ENCODE measurements at places on chromosomes 7 and 10.

- no peak for DNase-seq
Measured at GRCh38 chr10:78980354-78980753, 88.4 kb upstream of the ZMIZ1 start.

- no peak for DNase-seq
Measured at GRCh38 chr10:104235801-104236200, 3.6 kb upstream of the CFAP43 start.

DNA sequence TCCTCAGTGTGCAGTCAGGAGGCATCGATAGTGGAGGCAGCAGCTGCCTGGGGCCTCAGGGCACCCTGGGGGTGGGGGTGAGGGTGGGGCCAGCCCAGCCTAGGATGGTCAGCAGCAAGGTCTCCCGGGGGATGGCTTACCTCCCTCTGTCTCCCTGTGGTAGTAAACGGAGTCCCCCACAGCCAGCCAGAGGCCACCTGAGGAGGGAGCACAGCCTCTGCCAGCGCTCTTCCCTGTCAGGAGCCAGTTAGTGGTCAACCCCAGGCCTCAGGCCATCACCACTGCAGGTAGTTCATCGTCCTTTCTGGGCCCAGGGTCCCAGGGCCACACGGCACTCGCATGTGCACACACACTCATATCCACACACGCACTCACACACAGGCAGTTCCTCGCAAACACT, 22.1 kb downstream of the ACTR1A start:
- no peak for DNase-seq

GRCh38 chr10:84195044-84195830, 900 bp downstream of the CDHR1 start:
- no peak for DNase-seq

GRCh38 chr7:129804890-129805719, 147.7 kb downstream of the UBE2H start:
- DNase-seq, result no peak

- DNase-seq, result no peak
Measured at GRCh38 chr10:35613597-35614226, 8.6 kb downstream of the GJD4 start.

GRCh38 chr7:2331707-2332106, 17.5 kb upstream of the SNX8 start:
- no peak for DNase-seq

DNA sequence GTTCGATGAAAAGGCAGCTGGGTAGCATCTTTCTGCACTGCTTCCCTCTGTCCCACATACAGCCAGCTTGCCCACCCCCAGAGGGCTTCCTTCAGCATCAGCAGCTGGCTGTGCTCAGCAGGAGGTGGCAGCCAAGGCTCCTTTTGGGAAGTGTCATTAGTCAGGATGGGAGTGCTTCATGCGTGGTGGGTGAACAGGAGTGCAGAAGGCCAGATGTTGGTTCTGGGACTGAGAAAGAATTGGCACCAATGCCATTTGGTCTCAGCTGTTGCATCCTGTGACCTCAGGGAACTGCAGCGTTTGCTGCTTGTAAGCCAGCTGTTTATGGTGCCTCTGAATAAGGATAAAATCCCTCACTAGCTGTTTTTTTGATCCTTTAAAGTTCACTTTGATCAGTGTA, 131.1 kb upstream of the SORCS3 start:
- no peak for DNase-seq

DNA sequence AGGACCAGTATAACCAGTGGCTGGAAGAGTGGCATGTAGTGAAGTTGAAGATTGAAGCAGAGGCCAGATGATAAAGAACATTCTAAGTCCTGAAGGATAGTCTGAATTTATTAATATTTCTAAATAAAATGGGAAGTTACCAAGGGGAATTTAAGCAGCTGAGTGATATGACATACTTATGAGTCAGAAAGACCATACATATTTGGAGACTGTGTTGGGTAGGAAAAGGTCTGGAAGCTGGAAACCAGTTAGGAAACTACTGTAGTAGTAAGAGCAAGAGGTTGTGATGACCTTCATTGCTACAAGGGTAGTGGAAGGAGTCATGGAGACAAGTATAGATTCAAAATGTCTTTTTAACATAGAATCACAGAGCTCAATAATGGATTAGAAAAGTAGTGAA, 752.3 kb downstream of the SUGCT start:
- DNase-seq, result no peak

DNA sequence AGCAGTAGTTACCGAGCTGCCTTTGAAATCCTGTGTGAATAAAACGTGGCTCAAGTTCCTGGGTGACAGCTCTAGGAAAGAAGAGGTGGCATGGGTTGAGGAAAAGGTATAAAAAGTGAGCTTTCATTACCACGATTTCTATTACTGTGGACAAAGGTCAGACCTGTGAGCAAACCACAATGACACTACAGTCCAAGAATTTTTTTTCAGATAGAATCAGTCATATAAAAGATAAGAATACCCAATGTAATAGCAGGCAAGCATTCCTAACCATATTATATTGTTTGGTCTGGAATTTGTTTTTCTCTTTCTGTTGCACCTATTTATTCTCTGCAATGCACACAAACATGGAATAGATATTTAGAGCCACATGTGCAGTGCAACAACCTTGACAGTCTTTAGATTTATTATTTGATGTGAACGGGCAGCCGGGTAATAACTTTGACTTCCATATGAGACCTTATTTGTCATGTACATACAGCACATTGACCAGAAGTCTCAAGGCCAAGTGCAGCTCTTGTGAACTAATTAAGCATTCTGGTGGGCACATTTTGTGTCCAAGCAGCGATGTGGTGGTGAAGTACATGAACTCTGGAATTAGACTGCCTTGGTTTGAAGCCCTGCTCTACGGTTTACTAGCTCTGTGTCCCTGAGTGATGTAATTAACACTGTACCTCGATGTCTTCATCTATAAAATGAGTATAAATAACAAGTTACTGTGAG, 156.8 kb downstream of the NRCAM start:
- no peak for DNase-seq

- peak; percentile 6 for DNase-seq
Measured at GRCh38 chr10:930625-931325, 730 bp downstream of the LARP4B start.

All from CD4-positive, alpha-beta T cell treated with Interleukin-2 at 100 ng/mL for 4 hours (primary cell).